CD4-positive, alpha-beta T cell treated with Interleukin-4 for 1 hour (primary cell): ENCODE measurements at places on chromosomes 3 and 15.

- DNase-seq = no peak
These were observed 160.8 kb downstream of the FBLN2 start for GRCh38 chr3:13709706-13710105.

GRCh38 chr3:197222937-197223370, 75.5 kb downstream of the DLG1 start:
- DNase-seq = no peak

- no peak for DNase-seq
These were observed 160.3 kb downstream of the SMAD6 start for GRCh38 chr15:66862111-66862939.

GRCh38 chr3:123344907-123345594, 103.8 kb downstream of the ADCY5 start:
- DNase-seq = no peak

- DNase-seq = no peak
These were observed 81.2 kb upstream of the GOLGA8J start for GRCh38 chr15:30001602-30002001.

DNA sequence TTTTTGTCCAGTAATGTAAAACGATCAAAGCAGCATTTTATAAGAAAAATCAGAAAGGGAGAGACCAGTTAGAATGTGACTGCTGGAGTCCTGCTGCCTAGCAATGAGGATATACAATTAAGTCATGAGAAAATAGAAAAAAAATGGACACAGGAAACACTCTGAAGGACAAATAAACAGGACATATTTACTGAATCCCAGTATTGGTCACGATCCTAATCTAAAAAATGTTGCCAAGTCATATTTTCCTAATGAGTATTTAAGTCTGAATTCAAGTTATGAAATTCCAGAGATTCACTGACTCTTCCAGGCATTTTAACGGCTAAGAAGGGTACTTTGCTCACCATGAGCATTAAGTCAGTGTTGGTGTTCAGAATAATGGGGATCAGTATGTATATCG, 154.3 kb upstream of the CCDC54 start:
- DNase-seq = no peak

- DNase-seq = no peak
These were observed 37.2 kb upstream of the THBS1 start for GRCh38 chr15:39543651-39544050.

GRCh38 chr3:27528791-27529190, 44.6 kb upstream of the SLC4A7 start:
- DNase-seq = no peak

- no peak for DNase-seq
These were observed 434.2 kb upstream of the CCDC54 start for GRCh38 chr3:106943071-106943470.

DNA sequence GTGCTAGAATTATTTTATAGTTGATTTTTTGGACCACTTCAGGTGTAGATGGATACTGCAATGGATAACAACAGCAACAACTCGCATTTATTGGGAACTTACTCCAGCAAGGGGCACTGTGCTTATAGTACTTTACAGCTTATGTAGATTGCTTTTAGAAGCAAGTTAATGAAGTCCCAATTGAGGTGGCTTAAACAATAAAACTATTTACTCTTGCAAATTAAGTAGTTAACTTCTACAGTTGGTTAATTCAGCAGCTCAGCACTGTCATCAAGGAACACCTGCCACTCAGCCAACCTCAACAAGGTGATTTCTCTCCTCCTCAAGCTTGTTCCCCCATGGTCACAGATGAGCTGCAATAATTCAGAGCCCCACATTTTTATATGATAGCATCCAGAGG, 124.1 kb downstream of the RASA2 start:
- no peak for DNase-seq

GRCh38 chr15:62291262-62291661, 126.2 kb upstream of the C2CD4B start:
- DNase-seq = no peak

GRCh38 chr3:87621667-87622066, 345.3 kb upstream of the POU1F1 start:
- no peak for DNase-seq

DNA sequence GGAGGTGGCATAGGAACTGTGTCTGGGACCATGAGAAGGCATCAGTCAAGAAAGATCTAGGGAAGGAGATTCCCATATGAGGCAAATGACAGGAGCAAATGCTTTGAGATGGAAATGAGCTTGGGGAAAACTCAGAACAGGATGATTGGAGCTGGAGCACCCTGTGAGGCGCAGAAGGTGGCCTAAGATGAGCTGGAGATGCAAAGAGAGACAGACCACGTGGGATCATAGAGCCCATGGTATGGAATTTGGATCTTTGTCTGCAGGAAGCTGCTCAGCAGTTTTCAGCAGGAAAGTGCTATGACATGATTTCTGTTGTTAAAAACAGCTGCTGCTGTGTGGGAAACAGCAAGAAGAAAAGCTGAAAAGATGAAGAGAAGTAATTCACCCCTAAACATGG, 310.6 kb downstream of the MAGI1 start:
- no peak for DNase-seq

- no peak for DNase-seq
These were observed 6.1 kb upstream of the CP start for GRCh38 chr3:149227591-149228268.

- DNase-seq = no peak
These were observed 220.2 kb downstream of the SHQ1 start for GRCh38 chr3:72628065-72628464.

DNA sequence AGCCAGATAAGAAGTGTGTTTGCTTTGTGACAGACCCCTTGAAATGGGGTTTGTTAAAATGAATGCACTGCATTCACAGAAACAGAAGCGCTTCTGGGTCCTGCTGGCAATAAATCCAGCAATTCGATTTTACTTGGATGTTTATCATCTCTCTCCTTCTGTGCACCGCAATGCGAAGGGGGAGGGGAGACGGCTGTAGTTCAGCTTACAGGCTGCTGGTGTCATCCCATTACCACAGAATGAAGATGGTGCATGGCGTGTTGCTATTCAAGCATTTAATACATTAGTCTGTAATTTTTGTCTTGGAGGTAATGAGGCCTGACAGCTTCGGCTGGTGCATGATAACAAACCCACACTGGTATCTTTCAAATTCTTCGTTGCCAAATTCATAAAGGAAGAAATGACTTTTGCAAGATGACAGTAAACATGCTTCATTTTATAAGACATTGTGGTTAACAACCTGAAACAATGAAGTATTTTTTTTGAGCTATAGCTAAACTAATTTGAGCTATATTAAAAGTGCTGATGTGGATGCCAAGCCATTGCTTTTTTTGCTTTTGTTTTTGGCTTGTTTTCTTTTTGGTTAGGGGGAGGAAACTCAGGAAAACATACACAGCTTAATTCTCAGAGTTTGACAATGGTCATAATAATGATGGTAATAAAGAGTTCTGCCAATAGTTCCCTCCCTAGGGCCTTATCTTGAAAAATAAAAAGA, 418.3 kb downstream of the OTOL1 start:
- no peak for DNase-seq

- no peak for DNase-seq
These were observed 376.8 kb upstream of the ALCAM start for GRCh38 chr3:104989878-104990277.

DNA sequence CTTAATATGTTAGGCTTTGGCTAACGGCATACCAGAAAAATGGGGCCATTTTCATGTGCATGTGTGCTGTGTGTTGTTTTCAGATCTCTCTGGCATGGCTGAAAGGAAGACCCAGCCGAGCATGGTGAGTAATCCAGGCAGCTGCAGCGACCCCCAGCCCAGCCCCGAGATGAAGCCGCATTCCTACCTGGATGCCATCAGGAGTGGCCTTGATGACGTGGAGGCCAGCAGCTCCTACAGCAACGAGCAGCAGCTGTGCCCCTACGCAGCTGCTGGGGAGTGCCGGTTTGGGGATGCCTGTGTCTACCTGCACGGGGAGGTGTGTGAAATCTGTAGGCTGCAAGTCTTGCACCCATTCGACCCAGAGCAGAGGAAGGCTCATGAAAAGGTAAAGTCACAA, 15.1 kb downstream of the MKRN2 start:
- no peak for DNase-seq

- no peak for DNase-seq
These were observed at the start of gene TM6SF1 for GRCh38 chr15:83106994-83107840. TM6SF1 (plus strand) TSS chr15:83107645; CDS start chr15:83107681, 36 bp downstream.

- DNase-seq = no peak
These were observed 9.1 kb downstream of the CORO2B start for GRCh38 chr15:68587769-68588385.

DNA sequence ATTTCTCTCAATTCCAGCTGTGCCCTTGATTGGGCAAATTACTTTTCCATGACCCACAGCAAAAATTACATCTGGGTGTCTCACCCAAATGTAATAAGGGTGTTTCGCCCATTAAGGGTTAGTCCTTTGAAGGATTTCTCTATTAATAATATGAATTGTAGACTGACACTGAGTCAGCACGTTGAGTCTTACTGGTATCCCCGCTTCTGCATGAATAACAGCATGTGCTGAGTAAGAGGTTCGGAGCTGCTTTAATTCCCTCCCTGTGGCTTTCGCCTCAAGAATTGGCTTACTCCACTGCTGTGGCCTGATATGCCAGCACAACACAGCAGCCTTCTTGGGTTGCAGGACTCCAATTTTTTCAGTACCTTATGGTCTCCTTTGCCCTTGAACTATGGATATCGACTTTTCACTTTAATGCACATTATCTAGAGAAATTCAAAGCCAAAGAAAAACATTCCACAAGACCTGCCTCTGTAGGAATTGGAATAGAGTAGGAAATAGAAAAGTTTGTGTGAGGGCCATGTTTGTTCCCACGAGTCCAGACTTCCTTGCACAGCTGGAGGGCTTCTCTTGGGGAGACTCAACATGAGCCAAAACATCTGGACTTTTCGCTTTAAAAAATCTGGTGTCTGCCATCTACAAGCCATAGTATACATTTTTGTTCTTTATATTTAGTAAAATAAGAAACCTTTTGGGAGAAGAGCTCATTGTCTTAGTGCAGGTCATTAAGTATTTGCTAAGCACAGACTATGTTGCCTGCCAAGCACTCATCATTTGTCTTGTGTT, 20.7 kb upstream of the ERC2 start:
- no peak for DNase-seq

- no peak for DNase-seq
These were observed 78.8 kb upstream of the NSMCE3 start for GRCh38 chr15:29348336-29348914.

DNA sequence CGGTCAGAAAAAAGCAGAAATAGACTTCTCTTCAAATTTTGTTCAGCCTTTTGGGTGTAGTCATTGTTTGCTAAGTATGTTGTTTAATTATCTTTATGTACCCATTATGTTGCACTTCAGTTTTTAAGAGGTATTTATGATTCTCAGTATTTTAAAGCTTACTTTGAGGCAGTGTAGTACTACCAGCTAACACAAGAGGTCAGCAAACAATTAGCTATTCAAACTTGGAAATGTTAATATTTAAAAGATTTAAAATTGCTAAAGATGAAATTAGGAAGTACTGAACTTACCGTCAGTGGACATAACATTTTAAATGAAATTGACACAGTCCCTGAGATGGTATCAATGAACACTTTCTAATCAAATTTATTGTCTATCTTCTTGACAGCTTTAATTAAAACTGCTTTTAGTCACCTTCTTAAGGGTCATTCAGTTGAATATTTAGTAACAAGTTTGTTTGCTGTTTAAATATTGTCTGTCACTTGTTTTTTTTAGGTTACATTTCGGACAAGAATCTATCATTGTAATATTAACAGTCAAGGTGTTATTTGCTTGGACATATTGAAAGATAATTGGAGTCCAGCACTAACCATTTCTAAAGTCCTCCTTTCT, 28.1 kb downstream of the NKIRAS1 start:
- no peak for DNase-seq

DNA sequence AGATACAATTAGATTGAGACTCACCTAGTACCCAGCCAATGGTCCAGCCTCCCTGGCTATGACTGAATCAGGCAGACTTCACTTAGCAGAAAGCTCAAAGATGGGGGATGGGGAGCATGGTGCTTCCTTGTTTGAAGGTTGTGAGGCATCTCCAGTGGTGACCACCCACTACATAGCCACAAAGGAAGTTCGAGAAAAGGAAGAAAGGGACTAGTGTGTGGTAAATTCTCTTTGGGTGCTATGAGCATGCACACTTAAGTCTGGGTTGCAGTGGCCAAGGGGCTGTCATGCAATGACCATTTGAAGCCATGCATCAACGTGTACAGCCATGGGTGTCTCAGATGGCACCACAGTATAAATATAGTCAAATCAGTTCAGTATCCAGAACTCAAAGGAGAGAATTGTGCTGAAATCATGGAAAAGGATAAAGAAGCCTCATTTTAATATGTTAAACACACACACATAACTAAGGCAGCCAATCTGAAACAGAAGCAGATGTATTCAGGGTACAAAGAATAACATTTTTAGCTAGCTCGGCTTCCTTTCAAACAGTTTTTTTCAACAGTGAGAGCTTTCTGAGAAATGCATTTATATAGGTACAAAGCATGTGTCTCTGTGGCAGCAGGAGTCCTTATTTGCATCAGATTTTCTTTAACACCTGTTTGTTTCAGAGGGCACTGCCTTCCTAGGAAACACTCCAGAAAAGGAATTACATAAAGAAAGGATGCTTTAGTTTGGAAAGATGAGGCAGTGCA, 275.5 kb downstream of the GAP43 start:
- DNase-seq = no peak

- no peak for DNase-seq
These were observed 55.4 kb downstream of the BFSP2 start for GRCh38 chr3:133455281-133455680.

DNA sequence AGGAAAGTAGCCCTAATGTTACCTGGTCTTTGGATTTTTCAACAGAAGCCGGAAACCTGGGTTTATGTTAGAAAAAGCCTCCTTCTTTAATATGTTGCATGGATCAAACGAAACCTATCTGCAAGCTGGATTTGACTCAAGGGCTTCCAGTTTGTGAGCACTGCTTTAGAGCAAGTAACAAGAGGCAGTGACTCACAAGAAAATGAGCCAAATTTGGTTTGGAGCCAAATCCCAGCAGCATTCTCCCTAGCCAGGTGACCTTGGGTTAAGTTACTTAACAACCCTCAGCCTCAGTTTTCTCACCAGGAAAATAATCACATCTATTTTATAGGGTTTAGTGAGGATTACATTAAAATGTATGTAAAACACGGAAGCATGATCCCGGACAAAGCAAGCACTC, 215.2 kb upstream of the PRICKLE2 start:
- no peak for DNase-seq

GRCh38 chr3:45683417-45684326, 5.5 kb upstream of the SACM1L start:
- DNase-seq = no peak

DNA sequence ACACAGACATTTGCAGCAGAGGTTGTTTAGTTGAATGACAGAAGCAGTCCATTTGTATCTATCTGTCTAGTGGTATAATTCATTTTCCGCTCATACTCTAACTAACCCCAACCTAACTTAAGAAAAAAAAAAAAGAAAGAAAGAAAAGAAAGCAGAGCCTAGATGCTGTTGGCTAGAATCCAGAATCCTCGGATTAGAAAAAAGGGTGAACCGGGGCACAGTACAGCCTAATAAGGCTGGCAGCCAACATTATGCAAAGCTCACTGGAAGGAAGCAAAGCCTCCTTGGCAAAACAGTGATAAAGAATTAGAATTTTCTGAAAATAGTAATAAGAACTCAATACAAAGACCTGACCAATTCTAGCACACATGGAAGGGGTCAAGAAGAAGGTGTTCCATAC, 640.8 kb downstream of the TUSC7 start:
- DNase-seq = no peak

- DNase-seq = no peak
These were observed 110.3 kb downstream of the WNT5A start for GRCh38 chr3:55376753-55377347.

- DNase-seq = no peak
These were observed 111.7 kb downstream of the NUP210 start for GRCh38 chr3:13308380-13308801.

GRCh38 chr3:81985996-81986723, 224.7 kb upstream of the GBE1 start:
- no peak for DNase-seq
